Cerebellar nuclear complex (tissue), 1 donor: ENCODE measurements at places on chromosomes 6 and 20.

DNA sequence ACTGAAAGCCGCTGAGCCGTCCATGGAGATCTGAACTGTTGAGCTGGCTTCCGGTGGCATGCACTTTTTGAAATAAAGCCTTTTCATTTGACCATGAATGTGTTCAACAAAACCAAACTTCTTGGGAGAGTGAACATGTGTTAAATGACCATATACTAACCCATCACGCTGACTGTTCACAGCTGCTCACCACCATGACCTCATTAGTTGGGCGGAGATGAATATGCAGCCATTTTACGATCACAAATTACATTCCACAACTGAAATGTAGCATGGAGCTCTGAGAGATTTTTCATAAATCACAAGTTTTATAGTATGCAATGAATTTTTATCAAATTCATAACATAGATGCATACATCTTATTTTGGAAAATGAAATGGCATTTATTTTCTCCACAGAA lies 4.2 kb downstream of the RAMACL start:
- DNase-seq = no peak

GRCh38 chr6:34242252-34243130 lies 5.8 kb downstream of the HMGA1 start:
- no peak for DNase-seq

DNA sequence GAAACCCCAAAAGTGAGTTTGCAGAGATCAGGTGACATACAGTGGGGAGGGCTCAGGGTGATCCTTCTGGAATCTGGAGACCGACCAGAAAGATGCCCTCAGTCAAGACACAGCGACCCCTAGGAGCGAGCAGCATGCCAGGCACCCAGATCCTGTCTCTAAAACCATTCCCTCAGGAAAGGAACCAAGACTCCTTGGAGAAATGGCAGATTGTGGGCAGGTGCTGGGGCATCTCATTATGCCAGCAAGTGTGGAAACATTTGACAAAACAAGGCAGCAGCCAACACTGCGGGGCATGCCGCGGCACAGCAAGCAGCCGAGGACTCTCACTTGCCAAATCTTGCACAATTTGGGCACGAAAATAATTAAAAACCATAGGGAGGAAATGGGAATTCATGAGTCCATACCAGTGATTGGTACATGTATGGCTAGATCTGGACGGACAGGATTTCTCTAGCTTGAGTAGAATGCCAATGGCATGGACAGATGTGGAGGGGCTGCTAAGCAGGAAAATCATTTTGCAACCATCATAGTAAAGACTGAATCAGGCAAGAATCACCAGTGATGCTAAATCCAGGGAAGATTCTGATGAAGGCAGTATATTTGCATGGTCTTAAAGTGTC lies 76.9 kb downstream of the GINS1 start:
- peak; percentile 86 for DNase-seq

DNA sequence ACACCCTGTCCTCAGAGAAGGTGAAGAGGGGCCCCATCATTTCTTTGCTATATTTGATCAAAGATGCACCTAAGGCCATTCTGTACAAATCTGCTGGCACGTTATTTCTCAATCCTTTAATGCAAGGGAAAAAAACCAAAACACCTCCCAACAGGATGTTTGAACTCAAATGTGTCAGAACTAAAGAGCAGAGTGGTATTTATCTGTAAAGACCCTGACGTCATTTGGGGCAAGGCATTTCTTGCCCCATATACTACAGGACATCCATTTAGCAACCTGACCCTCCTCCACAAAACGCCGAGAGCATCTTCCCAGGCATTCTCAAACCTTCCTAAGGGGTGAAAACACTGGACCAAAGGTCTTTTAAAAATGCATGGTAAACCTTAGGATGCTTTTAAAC lies 50.8 kb downstream of the ZMYND8 start:
- no peak for DNase-seq
